Right ventricle myocardium superior (tissue), 1 donor: ENCODE measurements at places on chromosomes 4 and X. TPM values are rescaled to one million over a fixed set of nuclear protein-coding genes. Genes with fewer than 3 reads are reported as not detected.

SERPINA7 gene
- not detected for total RNA-seq

- no peak for DNase-seq
Observed at GRCh38 chr4:26181616-26182015, 139.2 kb upstream of the RBPJ start.

DNA sequence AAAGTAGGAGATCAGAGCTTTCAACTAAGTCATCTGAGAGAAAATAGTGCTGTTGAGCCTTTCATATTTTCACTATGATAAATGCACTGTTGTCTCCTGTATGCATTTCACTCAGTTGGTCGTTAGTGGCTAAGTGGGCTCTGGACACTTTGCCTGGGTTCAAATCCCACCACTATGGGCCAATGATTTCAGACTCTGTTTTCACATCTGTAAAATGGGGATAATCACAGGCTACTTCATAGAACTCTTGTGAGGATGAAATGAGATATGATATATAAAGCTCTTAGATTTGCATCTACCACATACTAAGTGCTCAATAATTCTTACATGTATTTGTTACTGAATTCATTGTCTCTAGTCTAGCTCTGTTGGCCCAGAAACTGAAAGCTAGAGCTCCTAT lies 16.8 kb downstream of the LNX1 start:
- DNase-seq, result no peak

- DNase-seq, result no peak
Observed at GRCh38 chrX:73932522-73932921, 369.5 kb downstream of the CHIC1 start.

ARAP2 gene
- total RNA-seq, result 2.4 TPM

- DNase-seq, result no peak
Observed at GRCh38 chrX:9141496-9141895, 107.6 kb upstream of the FAM9B start.

RBM47 gene
- total RNA-seq, result 2.4 TPM

- no peak for DNase-seq
Observed at GRCh38 chr4:119721878-119722277, 93.3 kb upstream of the PDE5A start.

CXCR3 gene
- total RNA-seq, result 0.22 TPM

DNA sequence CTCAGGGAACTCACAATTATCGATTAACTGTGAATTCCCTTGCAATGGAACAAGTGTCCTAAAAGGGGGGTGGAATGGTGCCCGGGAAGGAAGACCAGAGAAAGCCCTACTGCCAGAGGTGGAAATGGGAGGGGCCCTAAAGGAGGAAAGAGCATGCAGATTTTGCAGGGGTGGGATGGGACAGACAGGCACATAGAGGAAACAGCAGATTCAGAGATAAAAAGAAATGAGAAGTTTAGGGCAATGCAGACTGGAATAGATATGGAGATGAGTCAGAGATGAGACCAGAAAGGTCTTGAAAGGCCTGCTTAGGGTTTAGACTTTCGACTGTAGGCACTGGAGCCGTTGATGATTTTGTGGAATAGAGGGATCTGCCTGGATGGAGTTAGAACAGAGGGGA lies 57.4 kb upstream of the PITX2 start:
- no peak for DNase-seq

AMBN gene
- total RNA-seq, result not detected

DNA sequence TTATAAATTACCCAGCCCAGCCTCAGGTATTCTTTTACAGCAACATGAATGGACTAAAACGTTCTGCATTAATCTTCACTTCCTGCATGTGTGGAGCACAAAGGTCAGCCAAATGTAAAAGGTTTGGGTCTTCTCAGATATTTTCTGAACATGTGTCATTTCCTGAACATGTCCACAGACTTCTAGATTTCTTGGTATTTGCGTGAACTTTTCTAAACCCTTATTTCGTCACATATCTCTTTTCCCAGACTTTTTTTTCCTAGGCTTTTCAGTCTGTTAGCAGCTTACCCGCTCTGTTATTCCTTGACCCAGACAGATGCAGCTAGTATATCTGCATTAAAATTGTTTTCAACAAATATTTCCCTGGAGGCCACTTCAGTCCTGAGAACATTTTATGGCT lies 57.3 kb upstream of the USP51 start:
- DNase-seq, result no peak

DNA sequence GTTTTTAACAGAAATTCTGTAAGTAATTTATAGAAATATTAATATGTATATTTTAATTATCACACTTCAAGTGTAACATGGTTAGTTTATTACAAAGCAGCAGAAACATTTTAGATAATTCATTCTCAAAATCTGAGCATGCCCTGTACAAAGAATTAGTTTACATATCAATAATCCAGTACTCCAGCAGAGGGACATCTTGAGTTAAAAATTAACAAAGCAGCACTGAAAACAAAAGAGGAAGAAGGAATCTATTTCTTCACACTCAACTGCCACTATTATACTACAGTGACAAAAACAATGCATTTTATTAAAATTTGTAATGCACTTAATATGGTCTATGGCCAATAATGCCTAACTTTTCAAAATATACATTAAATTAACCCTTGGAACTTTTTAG lies 179.1 kb upstream of the KLHL4 start:
- no peak for DNase-seq

NUDT10 gene
- 0.13 TPM for total RNA-seq

GRCh38 chr4:34328939-34329338 lies 1915.4 kb downstream of the ARAP2 start:
- DNase-seq, result no peak

GRCh38 chr4:35106091-35106734 lies 1138.1 kb downstream of the ARAP2 start:
- DNase-seq, result no peak

DNA sequence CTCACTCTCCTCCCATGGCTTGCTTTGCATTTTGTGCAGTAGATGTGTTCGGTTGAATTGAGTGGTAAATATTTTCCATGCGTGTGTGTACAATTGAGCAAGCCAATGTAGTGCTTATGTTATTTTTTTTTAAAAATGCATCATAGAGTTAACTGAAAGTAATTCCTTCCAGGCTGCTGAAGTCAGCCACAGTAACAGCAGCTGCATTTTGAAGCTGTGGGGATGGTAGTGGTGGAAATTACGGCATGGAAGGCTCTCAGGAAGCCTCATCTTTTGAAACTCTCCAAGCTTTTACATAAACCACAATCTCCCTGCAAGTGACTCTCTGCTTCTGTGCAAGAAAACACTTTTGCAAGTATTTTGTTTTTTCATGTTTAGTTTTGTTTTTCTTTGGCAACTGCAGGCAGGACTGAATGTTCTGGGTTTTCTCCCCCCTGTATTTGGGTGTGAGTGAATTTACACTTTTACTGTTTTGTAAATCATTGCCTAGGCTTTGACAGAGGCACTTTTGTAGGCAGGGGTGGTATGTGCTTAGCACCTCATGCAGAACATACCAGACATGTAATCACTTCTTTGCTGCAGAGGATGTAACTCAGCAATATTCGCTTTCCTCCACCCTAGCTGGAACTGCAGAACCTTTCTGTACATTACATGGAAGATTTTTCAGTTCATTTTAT lies 56.2 kb downstream of the LRRC66 start:
- no peak for DNase-seq

STPG2 gene
- total RNA-seq, result 0.22 TPM

- DNase-seq, result no peak
Observed at GRCh38 chrX:105894721-105895120, 72.4 kb downstream of the NRK start.

GRCh38 chr4:76712564-76712963 lies 185.4 kb downstream of the SOWAHB start:
- DNase-seq, result no peak

GRCh38 chrX:79369871-79370270 lies 2.7 kb upstream of the ITM2A start:
- DNase-seq, result no peak

CXCL5 gene
- 0.11 TPM for total RNA-seq

DNA sequence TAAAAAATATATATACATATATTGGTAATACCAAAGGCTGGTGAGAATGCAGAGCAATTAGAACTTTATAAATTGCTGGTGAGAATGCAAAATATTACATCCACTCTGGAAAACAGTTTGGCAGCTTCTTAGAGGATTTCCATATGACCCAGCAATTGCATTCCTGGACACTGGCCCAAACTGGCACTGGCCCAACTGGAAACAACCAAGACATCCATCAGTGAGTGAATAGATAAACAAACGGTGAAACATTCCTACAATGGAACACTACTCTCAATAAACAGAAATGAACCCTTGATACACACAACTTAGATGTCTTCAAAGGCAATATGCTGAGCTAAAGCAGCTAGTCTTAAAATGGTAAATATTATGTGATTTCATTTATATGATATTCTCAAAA lies 524.2 kb downstream of the IQCM start:
- DNase-seq, result peak; percentile 58

GRCh38 chr4:98434816-98435215 lies 173.6 kb downstream of the RAP1GDS1 start:
- no peak for DNase-seq

DNA sequence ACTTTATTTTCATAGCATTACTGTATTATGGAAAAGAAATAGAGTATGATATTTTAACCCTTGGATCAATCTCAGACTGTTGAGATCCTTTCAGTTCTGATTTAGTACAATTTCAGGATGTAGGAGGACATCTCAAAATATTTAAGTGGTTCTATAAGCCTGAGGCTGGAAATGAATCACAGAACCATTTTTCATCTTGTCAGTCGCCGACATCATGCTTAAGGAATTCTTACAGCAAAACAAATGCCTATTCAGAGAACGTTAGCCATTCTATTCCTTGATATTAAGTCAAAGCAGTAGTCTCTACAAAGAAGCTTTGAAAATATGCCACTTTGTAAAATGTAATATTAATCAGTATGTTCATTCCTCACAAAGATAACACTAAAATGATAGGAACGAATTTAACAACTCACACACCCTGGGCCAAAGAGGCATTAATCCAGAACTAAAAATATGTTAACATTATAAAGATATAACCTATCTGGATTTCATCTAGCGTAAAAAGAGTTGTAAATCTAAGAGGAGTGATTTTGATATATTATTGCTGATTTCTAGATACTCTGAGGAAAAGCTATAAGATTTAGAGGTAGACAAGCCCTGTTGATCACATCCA lies 152.0 kb downstream of the GASK1B start:
- no peak for DNase-seq

DNA sequence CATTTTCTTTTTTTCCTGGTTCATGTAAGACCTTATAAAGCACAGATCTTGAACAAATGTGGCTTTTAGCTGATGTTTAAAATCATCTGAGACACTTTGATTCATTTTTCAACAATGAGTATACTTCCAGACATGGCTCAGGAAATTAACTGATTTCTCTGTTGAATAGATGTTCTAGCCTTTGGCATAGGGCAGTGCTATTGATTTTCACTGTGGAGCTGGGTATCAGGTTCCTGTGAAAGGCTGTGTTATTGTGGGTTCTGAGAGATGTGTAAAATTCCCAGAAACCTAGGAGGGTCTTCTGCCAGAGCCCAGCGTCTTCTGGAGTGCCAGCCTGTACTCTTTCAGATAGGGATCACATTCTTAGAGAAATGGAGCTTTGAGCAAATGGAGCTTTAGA lies 278.9 kb downstream of the EPHA5 start:
- DNase-seq, result no peak

GRCh38 chr4:83230928-83231327 lies 53.7 kb downstream of the COQ2 start:
- no peak for DNase-seq

IBSP gene
- not detected for total RNA-seq

SH3RF1 gene
- 8.3 TPM for total RNA-seq

GASK1B gene
- 60.2 TPM for total RNA-seq

DNA sequence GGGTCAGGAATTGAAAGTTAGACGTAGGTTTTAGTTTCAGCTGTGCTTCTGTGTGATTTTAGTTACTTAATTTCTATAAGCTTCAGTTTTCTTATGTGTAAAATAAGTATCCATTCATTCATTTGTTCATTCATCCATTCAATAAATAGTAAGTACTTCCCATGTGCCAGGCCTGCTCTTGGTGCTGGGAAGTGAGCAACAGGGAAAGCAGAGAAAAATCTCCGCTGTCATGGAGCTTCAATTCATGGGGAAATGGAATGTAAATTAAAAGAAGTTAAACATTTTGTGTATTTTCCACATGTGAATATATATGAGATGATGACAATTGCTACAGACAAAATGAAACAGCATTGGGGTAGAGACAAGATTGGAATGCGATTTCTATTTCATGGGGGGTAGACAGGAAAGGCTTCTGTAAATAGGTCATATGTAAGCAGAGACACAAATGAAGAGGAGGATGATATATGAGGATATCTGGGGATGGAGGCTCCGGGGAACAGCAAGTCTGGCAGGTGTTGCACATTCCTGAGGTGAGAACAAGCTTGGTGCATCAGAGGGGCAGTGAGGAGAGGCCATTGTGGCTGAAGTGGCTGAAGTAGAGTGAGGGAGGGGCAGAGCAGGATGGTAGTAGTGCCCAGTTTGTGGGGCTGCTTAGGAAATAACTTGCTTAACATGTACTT lies 66.2 kb downstream of the FHIP1A start:
- no peak for DNase-seq

SASH3 gene
- total RNA-seq, result 2.2 TPM

SH3BGRL gene
- 30.6 TPM for total RNA-seq

DNA sequence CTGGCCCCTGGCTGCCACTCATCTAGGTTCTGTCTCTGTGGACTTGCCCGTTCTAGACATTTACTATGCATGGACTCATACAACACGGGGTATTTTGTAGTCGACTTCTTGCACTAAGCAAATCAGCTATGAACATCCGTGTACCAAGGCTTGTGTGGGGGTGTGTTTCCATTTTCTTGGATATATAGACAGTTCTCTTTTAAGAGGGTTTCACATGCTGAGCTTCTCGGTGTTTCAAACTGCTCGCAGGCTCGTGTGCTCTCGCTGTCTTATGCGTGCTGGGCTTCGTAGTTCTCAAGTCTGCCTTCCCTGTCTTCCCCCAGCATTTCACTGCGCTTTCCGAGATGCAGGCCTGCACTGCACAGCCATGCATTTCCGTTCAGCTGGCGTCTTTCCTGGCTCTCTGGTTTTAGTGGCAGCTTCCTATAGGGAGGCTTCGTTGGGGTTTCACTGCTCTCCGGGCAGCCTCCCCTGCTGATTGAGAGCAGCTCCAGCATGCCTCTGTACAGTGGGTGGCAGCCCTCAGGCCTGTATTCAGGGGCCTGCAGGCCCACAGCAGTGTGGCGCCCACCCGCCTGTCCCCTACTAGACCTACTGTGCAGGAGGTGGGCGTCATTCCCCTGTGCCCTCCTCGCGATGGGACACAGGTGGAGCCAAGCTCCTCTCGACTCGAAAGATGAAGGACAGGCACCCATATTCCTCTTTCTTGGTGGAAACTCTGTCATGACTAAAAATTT lies 27.6 kb downstream of the ZBTB49 start:
- DNase-seq, result no peak

DNA sequence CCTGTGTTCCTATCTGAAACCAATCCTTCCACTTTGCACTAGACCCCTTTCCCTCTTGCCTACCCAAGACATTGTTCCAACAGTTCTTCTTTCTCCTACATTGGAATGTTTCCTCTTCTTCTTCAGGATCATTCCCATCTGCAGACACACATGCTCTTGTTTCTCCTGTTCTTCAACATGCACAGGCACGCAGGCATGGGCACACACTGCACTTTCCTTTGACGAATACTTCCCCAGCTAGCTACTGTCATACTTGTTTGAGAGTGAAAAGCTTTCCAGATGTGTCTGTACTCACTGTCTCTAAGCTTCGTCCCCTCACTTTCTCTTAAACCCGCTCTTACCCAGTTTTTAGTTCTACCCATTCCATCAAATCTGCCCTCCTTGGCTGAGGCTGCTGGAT lies 31.8 kb upstream of the ERVMER34-1 start:
- DNase-seq, result no peak

- DNase-seq, result no peak
Observed at GRCh38 chr4:33989820-33990443, 2254.4 kb downstream of the ARAP2 start.

NDST3 gene
- total RNA-seq, result not detected

GRCh38 chr4:70600305-70600704 lies 8.2 kb downstream of the AMBN start:
- DNase-seq, result no peak

POU4F2 gene
- not detected for total RNA-seq
